Stimulated activated CD4-positive, alpha-beta T cell treated with anti-CD3 and anti-CD28 coated beads, Interleukin-15, amount 100 ng/mL, for 1 hour (primary cell): ENCODE measurements at places on chromosomes 2 and 18.

GRCh38 chr2:112239862-112240261 lies 15.0 kb downstream of the ZC3H8 start:
- DNase-seq, result no peak

- no peak for DNase-seq
These were observed 73.3 kb downstream of the SH3BP4 start for GRCh38 chr2:235024931-235025773.

DNA sequence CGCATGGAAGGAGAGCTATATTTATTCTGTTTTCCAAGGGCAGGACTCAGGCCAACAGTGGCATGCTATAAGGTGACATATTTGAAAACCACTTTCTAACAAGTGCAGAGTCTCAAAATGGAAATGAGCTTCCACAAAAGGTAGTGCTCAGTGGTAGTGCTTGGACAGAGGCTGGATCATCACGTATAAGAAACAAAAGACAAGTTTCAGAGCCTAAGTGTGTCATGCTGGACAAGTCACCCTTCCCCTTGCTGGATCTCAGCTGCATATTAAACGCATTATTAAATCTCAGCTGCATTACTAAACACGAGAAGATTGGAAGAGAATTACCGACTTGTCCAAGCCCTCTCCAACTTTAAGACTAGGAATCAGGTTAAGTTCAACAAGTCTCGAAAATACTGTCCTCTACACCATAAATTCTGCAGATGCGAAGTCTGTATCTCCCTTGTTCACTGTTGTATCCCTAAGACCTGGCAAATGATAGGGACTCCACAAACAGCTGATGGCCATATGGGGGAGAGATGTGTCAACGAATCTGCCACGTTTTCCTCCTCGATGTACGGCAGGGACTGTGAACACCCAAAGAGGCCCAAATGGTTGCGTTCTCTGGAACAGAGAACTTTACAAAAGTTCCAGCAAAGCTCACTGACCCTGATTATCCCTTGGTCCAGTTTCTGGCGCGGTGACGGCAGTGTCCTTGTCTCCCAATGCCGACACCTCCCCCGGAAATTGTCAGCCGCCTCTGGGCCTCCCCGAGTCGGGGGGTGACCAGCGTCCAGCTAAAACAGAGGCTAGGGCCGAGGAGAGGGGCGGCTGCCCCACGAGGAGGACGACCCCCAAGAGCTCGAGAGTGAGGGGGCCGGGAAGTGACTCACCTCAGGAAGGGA lies 611 bp downstream of the NOL10 start:
- DNase-seq, result peak; percentile 7

DNA sequence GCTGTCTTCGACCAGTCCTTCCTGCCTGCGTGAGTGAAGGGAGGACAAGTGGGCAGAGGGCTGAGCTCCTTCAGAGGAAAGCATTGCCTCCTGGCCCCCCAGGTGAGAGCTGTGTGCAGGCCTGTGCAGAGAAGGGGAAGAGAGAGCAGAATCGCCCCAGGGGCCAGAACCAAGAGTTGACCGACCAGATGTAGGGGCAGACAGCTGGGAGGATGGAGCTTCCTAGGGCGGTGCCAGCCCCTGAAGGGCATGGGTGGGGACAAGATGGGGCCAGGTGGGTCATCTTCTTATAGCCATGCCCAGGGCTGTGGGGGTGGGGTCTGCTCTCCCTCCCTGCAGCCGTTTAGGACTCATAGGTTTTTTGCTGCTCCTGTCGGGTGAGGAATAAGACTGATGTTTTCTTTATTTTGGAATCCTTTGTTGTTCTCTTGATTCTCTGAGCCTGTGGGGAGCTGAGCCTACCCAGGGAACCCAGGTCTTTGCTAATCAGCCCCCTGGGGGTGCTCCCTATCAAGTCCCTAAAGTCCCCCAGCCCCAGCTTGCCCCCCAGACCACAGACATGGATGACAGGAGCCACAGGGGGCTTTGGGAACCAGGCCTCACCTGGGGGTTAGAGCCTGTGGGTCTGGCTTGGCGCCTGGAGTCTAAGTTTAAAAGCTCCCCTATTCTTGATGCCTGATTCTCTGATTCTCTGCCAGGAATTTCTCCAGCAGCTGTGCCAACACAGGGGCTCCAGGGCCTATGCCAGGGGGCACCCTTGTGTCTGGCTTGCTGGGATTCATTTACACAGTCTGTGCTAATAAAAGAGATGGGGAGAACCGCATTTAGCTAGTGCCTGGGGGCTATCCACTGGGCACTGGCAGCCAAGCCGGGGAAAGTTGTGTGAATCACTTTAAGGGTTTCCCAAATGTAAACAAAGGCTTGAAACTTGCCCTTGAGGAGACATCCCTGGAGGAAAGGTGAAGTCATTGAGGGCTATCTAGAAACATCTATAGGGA lies 9.3 kb upstream of the EFHD1 start:
- no peak for DNase-seq

- DNase-seq, result no peak
These were observed 133.8 kb downstream of the NAPG start for GRCh38 chr18:10659594-10659993.

DNA sequence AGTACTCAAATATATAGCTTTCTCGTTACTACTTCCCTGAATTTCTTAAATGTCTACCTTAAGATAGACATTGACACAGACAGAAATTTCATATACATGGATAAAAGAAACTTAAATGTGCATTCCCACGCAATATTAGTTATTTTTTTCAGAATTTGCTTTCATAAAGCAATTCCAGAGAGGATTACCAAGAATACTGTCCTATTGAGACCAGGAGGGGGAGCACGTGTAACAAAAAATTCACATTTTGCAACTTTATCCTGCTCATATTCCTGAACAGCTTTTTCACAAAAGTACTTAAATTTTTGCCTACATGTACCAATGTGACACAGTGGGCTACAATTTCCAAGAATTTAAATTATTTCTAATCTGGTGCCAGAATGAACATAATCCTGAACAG lies 30.7 kb upstream of the ERCC3 start:
- no peak for DNase-seq

GRCh38 chr2:215272918-215273317 lies 38.9 kb upstream of the ATIC start:
- DNase-seq, result no peak

- no peak for DNase-seq
These were observed 169.1 kb upstream of the CYP26B1 start for GRCh38 chr2:72316774-72317173.

DNA sequence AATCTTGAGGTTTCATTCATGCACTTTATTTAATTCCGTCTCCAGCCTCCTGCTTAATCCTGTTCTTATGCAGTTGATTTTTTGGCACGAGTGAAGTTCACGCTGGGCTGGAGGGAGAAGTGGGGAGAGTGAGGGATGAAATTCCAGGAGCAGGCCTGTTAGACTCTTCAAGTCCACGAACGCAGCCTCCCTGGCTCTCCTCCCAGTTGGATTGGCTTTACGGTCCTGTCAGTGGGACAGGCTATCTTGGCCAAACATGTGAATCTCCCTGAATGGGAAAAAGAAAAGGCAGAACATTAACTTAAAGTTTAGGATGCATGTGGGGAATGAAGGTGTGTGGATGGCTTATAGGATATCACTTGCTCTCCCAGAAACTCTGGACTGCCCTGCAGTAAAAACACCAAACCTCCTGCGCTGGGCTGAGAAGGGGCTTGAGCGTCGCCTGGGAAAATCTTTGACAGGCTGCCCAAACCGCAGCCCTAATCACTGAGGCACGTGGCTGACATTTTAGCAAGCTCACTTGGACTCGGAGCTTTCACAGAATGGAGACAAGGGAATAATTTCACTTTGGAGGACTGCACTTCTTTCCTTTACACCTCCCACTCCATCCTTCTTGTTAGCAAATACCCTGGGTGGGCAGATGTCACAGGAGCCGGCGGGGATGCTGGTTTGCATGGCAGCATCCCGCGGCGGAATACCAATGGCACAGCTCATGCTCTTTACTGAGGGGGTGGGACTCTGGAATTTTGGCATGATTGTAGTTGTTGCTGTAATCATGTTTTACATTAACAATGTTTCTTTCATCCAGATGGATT lies 93.9 kb downstream of the ACKR3 start:
- no peak for DNase-seq

DNA sequence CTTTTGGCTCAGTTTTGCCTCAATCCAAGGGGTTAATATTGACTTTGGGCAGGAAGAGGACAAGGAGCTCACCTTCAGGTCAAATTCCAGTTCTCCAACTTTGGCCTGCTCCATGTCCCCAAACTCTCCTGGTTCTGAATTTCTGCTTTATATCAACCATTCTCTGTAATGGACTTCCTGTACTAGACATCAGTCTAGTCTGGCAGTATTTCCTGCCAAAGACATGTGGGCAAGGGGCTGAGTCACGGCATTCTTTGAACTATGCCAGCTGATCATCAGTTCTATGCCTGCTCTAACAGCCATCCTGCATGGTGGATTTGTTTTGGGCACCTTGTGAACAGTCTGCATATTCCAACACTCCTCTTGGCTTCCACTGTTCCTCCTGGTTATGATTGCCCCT lies 199.4 kb downstream of the ZEB2 start:
- DNase-seq, result no peak

DNA sequence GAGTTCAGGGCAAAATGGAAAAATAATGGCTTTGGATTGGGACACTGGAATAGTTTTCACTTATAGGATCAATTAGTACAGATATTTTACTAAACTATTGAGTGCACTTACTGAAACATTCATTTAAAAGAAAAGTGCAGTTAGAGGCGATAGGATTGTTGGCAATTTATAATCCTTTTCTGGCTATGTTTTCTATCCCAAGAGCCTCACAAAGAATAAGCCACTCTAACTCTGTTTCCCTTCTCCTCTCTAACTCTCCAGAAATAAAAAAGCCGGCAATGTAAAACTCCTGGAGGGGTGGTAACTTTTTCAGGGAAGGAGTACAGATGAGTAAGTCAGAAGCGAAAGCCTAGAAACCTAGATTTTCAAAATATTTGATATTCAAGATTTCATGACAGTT lies 91.3 kb downstream of the EPHA4 start:
- no peak for DNase-seq
